ENCODE measurements at places on chromosomes 12 and 14. TPM values are rescaled to one million over a fixed set of nuclear protein-coding genes. Genes with fewer than 3 reads are reported as not detected.

The RNF212B gene
- not detected for total RNA-seq

DNA sequence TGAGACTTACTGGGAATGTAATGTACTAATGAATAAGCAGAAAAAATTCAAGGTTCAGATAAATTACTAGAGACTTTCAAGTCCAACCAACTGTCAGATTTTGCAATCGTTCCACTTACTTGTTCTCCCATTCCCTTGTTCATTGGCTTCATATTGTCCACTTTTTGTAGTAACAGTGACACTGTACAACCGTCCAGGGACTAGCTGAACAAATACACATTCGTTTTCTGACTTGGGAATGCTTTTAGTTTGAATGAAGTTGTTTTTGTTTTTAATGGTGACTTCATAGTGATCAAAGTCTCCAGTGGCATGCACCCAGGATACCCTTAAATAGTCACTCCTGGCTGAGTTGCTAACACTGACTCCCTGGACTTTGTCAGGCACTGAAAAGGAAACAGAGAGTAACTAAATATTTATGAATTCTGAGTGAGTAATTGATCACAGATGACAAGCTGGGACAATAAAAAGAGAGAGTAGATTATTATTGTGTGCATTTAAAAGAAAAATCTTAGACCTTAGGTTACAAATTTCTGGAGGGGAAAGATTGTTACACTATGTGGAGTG lies 65.4 kb downstream of the PTPRB start:
- no peak for DNase-seq

GRCh38 chr14:72554401-72554800 lies 339.5 kb downstream of the DPF3 start:
- no peak for DNase-seq

GRCh38 chr14:43855556-43855955 lies 651.5 kb downstream of the FSCB start:
- DNase-seq, result no peak

The PRICKLE1 gene
- 8.0 TPM for total RNA-seq

DNA sequence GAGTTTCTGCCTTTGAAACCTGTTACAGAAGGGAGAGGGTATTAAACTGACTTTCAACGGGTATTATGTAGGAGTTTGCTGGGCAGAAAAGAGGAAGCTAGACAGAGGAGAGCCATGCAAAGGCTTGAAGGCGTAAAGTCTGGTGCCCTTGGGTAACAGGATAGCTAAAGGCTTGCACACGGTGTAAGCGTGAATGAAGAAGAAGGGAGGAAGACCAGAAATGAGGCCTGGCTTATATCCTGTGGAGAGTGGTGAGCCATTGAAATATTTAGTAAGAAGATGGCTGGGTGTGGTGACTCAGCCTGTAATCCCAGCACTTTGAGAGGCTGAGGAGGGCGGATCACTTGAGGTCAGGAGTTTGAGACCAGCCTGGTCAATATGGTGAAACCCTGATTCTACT lies 22.6 kb downstream of the SUDS3 start:
- DNase-seq, result no peak

The HNF1A gene
- total RNA-seq, result 0.89 TPM

The SPX gene
- 9.4 TPM for total RNA-seq

DNA sequence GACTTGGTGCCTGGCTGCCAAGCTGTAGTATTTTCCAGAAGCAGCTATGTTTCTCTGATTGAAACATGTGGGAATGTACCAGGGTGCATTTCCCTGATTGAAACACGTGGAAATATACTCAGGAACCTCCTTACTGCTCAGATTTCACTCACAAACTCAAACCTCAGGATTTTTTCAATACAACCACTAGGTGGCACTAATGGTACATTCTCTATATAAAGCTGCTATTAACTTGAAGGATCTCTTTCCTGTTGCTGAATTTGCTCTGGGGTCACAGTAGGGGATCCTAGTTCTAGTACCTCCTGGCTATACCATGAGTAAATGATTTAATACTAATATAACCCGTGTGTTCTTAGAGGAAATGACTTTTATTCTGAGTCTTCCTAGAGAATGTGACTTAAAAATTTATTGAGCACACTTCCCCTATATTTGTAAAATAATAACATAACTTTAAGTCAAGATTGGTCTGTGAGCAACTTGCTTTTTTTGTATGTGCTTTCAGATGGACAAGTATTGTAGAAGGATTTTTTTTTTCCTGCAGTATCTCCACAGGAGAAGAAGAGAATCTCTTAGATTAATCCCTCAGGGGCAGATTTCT lies 173.8 kb upstream of the MIS18BP1 start:
- DNase-seq, result no peak

DNA sequence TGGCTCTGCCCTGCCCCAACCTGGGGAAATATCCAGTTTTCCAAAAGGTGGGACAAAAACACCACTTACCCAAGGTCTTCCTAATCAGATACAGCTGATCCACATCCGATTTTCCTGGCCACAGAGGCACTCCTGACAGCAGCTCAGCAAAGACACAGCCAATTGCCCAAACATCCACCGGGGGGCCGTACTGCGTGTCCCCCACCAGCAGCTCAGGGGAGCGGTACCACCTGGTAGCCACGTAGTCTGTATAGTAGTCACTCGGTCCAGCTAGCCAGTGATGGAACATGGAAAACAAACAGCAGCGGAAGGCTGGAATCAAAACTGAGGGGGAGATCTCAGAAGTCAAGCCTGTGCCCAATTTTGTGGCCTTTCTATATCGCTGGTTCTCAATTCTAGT lies 28.8 kb downstream of the DMAC2L start:
- DNase-seq, result no peak

- no peak for DNase-seq
Measured at GRCh38 chr12:116687888-116688287, 50.0 kb downstream of the SPRING1 start.

DNA sequence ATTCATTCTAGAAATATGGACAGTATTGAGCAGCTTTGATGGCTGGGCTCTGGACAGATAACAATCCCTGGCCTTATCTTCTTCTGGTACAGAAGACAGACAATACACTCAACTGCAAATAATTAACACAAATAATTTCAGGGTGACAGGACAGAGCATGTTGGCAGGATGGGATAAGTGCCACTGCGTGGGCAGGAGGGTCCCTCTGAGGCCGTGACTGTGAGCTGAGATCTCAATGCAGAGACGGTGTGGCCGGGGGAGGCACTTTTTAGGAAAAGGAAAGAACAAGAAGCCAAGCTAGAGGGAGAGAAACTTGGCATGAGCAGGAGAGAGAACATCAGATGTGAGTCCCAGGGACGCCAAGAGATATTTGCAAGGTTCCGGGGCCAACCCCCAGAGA lies 8.1 kb downstream of the SYNE3 start:
- no peak for DNase-seq

The NKX2-1 gene
- not detected for total RNA-seq

The MMP17 gene
- 1.7 TPM for total RNA-seq

DNA sequence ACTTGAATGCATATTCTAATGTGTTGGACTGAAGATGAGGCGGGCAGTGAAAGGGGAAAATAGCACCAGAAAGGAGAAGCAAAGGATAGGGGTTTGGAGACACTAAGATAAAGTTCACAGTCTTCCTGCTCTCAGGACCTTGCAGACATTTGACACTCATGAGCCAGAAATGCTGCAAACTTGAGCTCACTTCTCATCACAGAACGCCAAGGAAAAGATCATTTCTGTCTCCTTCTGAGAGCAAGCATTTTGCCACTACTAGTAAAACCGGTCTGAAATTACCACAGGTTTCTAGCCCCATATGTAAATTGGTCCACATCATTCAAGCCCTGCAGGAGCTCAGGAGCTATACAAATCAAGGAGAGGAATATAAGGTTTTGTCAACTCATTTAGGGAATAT lies 44.6 kb upstream of the ANO2 start:
- no peak for DNase-seq

GRCh38 chr12:101779626-101780025 lies 40.4 kb upstream of the SYCP3 start:
- DNase-seq, result no peak

DNA sequence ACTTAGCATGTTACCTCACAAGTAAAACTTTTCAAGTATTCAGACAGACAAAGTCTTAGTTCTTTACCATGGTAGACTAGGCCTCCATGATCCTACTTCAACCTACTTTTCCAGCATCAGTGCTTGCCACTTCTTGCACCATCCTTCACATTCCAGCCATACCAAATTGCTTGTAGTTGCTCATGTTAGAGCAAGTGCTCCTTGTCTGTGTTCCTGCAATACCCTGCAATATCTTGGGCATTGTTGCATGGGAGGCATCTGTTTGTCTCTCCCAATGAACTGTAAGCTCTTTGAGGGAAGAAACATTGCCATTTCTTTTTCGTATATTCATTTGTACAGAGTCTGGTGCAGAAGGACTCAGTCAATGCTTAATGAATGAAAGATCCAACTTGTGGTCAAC lies 78.0 kb downstream of the SRGAP1 start:
- DNase-seq, result no peak

Measured in kidney epithelial cell (primary cell).